HFFc6 (cell line): ENCODE measurements at places on chromosomes 3 and 15. TPM values are rescaled to one million over a fixed set of nuclear protein-coding genes. Genes with fewer than 3 reads are reported as not detected.
A peak's percentile ranks its signal among the peaks of the same experiment; 100 is the strongest.

GRCh38 chr3:166510382-166510781 lies 673.2 kb upstream of the BCHE start:
- H3K36me3 ChIP-seq = peaks cover 17% of the 10 kb centered on the region; the same call in 1 of the 2 replicates
- no peaks in the 10 kb centered on the region for H3K27me3 ChIP-seq
- H3K27ac ChIP-seq = no peak overlapping the region
- no peak overlapping the region for H3K4me3 ChIP-seq
- DNase-seq = no peak
- no peaks in the 10 kb centered on the region for H3K4me1 ChIP-seq

Gene EFHB
- total RNA-seq = 0.27 to 0.48 TPM (median 0.47 TPM) in 3 replicates

DNA sequence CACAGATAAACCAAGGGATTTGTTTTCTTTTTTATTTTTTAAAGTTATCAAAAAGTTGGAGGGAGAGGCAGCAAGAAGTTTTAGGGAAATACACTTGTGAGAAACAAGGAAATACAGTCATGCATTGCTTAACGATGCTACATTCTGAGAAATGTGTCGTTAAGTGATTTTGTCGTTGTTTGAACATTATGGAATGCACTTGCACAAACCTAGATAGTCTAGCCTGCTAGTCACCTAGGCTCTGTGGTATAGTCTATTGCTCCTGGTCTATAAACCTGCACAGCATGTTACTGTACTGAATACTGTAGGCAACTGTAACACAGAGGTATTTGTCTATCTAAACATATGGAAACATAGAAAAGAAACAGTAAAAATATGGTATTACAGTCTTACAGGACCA lies 2.0 kb upstream of the NFKBIZ start:
- peak overlapping the region; percentile 86; the same call in 1 of the 2 replicates for H3K4me3 ChIP-seq
- H3K36me3 ChIP-seq = peaks cover 29% of the 10 kb centered on the region
- H3K4me1 ChIP-seq = peaks cover 60% of the 10 kb centered on the region
- peaks cover 19% of the 10 kb centered on the region for H3K27me3 ChIP-seq
- no peak for DNase-seq

GRCh38 chr3:153626158-153626557 lies 464.1 kb downstream of the RAP2B start:
- no peak overlapping the region for H3K27ac ChIP-seq
- H3K4me1 ChIP-seq = peaks cover 12% of the 10 kb centered on the region
- H3K36me3 ChIP-seq = no peaks in the 10 kb centered on the region
- no peak for DNase-seq
- peaks cover 8% of the 10 kb centered on the region for H3K27me3 ChIP-seq
- H3K4me3 ChIP-seq = no peak overlapping the region

- H3K27ac ChIP-seq = peak overlapping the region; percentile 44
- peak overlapping the region; percentile 7; the same call in 1 of the 2 replicates for H3K4me3 ChIP-seq
- H3K27me3 ChIP-seq = peaks cover 1% of the 10 kb centered on the region; the same call in 1 of the 2 replicates
- H3K4me1 ChIP-seq = peaks cover 45% of the 10 kb centered on the region
- H3K36me3 ChIP-seq = peaks cover 8% of the 10 kb centered on the region; the same call in 1 of the 2 replicates
- peak; percentile 32 for DNase-seq
These were observed 196.0 kb upstream of the TOPAZ1 start for GRCh38 chr3:44045476-44046275.

Gene TPRG1
- total RNA-seq = not detected in 3 replicates

DNA sequence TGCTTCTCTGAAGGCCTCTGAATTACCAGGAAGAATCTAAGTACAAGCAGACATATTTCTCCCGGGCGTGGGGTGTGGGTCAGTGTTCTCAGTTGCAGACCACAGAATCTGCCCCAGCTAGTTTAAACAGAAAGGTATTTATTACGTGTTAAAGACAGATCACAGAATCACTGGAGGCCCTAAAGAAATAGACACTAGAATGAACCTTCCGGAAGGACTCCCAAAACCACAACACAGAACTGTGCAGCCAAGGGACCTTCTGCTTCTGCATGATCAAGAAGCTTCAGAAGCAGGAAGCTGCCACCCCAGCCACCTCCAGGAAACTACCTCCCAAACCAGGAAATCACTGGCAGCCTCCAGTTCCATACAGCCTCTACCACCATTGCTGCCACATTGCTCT lies 32.7 kb upstream of the ZFAND6 start:
- peaks cover 8% of the 10 kb centered on the region for H3K4me1 ChIP-seq
- H3K4me3 ChIP-seq = no peak overlapping the region
- peaks cover 14% of the 10 kb centered on the region for H3K27me3 ChIP-seq
- H3K27ac ChIP-seq = no peak overlapping the region
- DNase-seq = no peak

Gene ITIH1
- not detected in 2 replicates for total RNA-seq

- peaks cover 38% of the 10 kb centered on the region for H3K4me1 ChIP-seq
- H3K36me3 ChIP-seq = no peaks in the 10 kb centered on the region
- DNase-seq = no peak
- peaks cover 2% of the 10 kb centered on the region; the same call in 1 of the 2 replicates for H3K27me3 ChIP-seq
- no peak overlapping the region for H3K4me3 ChIP-seq
- H3K27ac ChIP-seq = no peak overlapping the region
These were observed 27.4 kb upstream of the FRMD5 start for GRCh38 chr15:44222478-44222877.

DNA sequence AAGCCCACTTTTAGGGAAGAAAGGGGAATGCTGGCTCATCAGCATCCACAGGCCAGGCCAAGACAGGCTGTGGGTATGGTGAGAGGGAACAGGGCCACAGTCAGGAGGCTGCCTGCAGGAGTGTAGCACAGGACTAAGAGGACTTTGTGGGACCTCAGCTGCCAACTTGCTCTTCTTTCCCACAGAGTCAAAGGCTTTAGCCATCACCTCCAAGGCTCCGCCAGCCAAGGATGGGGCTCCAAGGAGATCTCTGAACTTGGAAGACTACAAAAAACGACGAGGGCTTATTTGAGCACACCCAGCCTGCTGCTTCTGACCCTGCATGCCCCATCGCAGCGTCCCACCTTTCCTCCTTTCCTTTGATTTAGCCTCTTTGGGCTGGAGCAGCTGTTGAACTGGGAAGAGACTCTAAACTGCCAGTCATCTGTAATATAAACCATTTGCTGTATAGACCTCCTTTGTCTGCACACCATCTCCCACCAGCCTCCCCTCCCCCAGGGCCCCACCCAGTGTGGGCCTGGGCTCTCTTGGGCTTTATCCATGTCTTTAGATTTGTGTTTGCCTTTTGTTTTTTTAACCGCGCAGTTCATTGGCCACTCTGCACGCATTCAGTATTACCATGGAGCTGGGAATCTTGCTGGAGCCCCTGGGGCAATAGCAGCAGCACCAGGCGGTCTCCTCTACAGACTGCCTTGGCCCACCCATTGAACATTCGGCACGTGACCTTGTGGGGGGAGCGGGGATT lies 13.1 kb upstream of the ITPKA start:
- no peak for DNase-seq
- no peak overlapping the region for H3K4me3 ChIP-seq
- no peak overlapping the region for H3K27ac ChIP-seq
- peaks cover 8% of the 10 kb centered on the region; the same call in 1 of the 2 replicates for H3K27me3 ChIP-seq

- H3K4me1 ChIP-seq = peaks cover 38% of the 10 kb centered on the region
- no peak for DNase-seq
- no peak overlapping the region for H3K27ac ChIP-seq
These were observed 9.6 kb upstream of the ATP13A3 start for GRCh38 chr3:194496217-194496919.

DNA sequence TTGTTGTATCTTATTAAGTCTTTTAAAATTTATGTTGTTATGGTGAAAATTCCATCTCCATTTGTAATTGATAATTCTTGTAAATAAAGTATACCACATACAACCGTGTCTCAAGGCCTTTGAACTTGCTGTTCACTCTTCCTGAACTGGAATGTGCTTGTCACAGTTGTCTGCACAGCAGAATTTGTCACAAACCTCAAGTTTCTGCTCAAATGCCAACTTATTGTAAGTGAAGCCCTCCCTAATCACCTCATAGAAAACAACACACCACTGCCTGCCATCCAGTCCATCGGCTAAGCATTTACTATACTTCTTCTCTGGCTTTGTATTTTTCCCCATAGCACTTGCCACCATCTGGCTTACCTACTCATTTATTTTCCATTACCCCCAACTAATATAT lies 192.3 kb downstream of the THRB start:
- no peak overlapping the region for H3K27ac ChIP-seq
- no peak overlapping the region for H3K4me3 ChIP-seq
- H3K36me3 ChIP-seq = no peaks in the 10 kb centered on the region
- peaks cover 6% of the 10 kb centered on the region; the same call in 1 of the 2 replicates for H3K4me1 ChIP-seq
- no peak for DNase-seq

- H3K4me1 ChIP-seq = peaks cover 7% of the 10 kb centered on the region; the same call in 1 of the 2 replicates
- DNase-seq = no peak
- no peak overlapping the region for H3K4me3 ChIP-seq
- no peak overlapping the region for H3K27ac ChIP-seq
- H3K27me3 ChIP-seq = peaks cover 2% of the 10 kb centered on the region; the same call in 1 of the 2 replicates
- H3K36me3 ChIP-seq = peaks cover 12% of the 10 kb centered on the region
These were observed 34.4 kb downstream of the POC1A start for GRCh38 chr3:52119826-52120225.

DNA sequence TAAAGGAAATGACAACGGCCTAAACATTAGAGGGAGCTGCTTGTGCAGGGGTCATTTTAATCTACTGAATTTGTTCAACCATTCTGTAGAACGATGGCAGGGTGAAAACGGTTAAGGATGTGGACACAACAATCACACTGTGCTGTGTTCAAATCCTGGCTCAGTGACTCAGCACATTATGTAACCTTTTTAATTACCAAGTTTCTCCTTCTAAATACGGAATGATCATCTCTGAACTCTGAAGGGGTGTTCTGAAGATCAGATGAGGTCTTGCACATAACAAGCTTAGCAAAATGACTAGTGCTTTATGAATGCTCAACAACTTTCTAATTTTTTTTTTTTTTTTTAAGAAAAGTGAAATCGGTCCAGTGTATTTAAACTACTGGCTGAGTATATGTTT lies 592.8 kb downstream of the FOXP1 start:
- peak overlapping the region; percentile 82 for H3K27ac ChIP-seq
- H3K27me3 ChIP-seq = no peaks in the 10 kb centered on the region
- peak; percentile 6 for DNase-seq

DNA sequence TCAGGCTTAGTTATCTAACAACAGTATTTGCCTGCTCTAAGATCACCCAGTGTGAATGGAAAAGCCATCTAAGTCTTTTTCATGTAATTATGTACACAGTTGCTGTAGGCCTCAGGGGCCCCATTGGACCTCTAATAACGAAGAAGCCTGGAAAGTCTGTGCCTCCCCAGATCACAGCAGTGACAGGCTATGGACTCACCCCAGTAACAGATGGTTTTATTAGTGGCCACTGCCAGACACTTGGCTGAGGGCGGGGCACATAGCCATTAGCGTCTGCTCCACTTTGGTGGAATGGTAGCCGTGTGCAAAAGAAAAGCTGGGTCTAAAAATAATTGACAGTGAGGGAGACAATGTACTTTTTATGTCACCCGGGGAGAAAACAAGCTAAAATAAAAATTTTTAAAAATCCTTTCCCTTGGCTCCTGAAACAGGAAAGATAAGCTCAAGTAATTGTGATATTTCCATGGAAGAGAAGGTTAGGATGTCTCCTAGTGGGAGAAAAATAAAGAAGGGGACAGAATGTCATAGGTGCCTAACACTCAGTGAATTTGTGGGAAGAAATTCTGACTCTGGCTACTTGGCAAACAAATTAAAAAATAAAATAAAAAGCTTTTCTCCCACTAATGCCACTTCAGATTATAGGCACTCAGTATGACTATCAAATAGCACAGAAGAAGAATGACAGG lies 44.3 kb upstream of the ZNF385D start:
- H3K27me3 ChIP-seq = no peaks in the 10 kb centered on the region
- no peak overlapping the region for H3K27ac ChIP-seq
- H3K4me3 ChIP-seq = no peak overlapping the region
- DNase-seq = no peak

Gene SLC28A2
- total RNA-seq = not detected in 3 replicates

Gene CCR8
- total RNA-seq = not detected in 3 replicates

DNA sequence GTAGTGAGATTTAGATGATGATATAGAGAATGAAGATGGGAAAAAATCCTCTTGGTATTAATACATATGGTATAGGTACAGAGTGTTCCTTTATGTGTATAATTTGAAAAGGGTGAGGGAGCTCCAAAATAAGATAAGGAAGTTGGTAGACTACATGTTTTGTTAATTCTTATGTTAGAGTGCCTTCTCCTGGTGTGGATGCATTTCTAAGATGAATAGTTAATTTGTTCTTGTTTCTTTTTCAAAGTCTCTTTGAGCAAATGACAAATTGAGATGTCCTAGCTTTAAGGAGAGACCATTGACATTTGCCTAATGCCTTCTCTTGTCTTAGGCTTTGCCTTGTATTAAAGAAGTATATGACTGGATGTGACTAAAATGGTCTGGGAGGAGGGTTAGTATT lies 34.1 kb downstream of the AKAP13 start:
- no peak for DNase-seq
- peak overlapping the region; percentile 81 for H3K27ac ChIP-seq
- peaks cover 16% of the 10 kb centered on the region for H3K36me3 ChIP-seq
- peak overlapping the region; percentile 79 for H3K4me3 ChIP-seq
- H3K27me3 ChIP-seq = no peaks in the 10 kb centered on the region; the same call in 1 of the 2 replicates
- peaks cover 89% of the 10 kb centered on the region for H3K4me1 ChIP-seq

DNA sequence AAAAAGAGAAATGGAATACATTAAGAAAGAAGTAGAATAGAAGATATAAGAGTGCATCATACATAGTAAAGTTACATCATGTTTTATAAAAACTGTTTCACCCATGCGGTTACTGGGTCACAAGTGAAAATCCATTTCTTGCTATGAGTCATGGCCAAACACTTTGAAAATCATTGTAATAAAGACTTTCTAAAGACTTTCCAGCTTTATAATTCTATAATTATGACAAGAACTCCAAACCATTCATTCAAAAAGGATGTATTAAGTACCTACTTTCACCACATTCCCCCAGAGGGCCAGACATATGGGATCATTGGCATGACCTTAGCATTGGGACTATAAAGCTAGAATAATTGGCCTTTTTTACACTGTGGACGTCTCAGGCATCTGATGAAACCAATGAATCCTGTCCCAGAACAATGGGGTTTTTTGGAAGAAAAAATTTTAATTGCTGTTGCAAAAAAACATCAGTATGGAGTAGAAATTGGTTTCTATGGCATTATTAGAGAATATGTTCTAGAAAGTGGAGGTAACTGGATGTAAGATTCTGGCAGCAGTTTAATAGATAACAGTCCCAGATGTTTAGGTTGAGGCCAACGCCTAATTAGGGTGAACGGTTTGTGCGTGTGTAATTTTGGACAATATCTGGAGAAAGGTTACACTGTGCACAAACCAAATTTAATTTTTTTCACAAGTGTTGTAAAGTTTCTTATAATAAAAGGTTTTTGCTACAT lies 3.3 kb upstream of the SKIC8 start:
- H3K4me1 ChIP-seq = peaks cover 65% of the 10 kb centered on the region
- H3K27ac ChIP-seq = peak overlapping the region; percentile 62
- 0 out of 2 replicates have a peak, but pooled peaks cover 4% of the 10 kb centered on the region for H3K36me3 ChIP-seq
- peak; percentile 86 for DNase-seq
